ENCODE measurements at places on chromosomes 7 and 10. TPM values are rescaled to one million over a fixed set of nuclear protein-coding genes. Genes with fewer than 3 reads are reported as not detected.

CCL24 gene
- total RNA-seq: not detected

TMEM184A gene
- total RNA-seq: 0.32 TPM

SLC18A2 gene
- 0.16 TPM for total RNA-seq

LDB3 gene
- total RNA-seq: 1,478 TPM

DNA sequence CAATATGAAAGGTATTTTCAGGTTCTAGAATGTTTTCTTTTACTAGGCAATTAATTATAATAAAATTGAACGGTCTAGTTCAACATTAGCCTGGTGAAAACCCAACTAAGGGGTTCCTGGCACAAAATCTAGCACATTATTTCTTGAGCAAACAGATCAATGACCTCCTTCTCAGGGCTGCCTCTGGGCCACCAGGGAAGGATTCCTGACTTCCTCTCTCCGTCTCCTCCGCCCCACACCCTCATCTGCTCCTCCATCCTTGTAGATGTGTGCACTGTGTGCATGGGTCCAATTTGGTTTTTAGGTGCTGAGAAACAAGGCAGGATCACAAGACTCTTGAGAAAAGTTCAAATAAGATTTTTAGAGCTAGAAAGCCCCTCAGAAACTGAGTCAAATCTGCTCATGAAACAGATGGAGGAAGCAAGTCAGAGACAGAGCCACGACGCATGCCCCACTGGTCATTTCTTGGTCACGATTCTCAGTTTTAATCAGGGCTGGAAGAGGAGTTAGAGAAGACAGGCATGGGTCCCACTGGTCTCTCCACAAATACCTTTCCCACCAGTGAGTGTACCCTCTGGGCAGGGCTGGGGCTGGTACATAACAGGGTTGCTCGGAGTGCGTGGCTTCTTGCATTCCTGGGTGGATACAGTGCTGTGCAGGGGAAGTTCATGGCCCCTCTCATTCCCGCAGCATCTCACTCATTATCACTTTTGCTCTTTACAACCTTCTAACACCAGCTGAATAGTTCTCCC is 3.8 kb downstream of the TRPV6 start:
- no peak for DNase-seq

- DNase-seq: no peak
These were observed 274.6 kb downstream of the TNS3 start for GRCh38 chr7:47307311-47307710.

- DNase-seq: no peak
These were observed 57.0 kb downstream of the AP3M1 start for GRCh38 chr10:74093530-74094164.

DNA sequence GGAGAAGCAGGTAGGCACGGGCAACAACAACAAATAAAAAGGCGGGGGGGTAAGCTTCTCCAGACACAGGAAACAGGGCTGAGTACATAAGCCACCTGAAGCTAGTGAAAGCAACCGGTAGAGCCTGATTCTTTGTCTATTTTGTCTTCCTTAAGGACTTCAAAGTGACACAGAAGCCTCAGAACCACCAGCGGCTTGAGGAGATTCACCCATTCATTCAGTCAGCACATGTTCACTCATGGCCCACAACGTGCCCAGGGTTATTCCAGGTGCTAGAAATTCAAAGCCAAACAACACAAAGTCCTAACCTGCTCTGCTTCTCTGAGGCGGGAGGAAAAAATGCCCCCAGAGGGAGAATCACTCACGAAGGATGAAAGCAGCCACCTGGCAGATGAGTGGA is 69.3 kb upstream of the C7orf33 start:
- DNase-seq: no peak

- peak; percentile 7 for DNase-seq
These were observed 20.9 kb upstream of the MKLN1 start for GRCh38 chr7:131306777-131307176.

- no peak for DNase-seq
These were observed 573.9 kb downstream of the TCERG1L start for GRCh38 chr10:130737621-130738020.

- DNase-seq: no peak
These were observed 121.6 kb upstream of the KAT6B start for GRCh38 chr10:74704629-74705357.

Measured in Right ventricle myocardium inferior (tissue), 1 donor.